Psoas muscle (tissue), 8 donors: ENCODE measurements at places on chromosomes 6 and 20. TPM values are rescaled to one million over a fixed set of nuclear protein-coding genes. Genes with fewer than 3 reads are reported as not detected.

GRCh38 chr6:100228437-100228833 lies 234.4 kb upstream of the MCHR2 start:
- no peak for DNase-seq

FKBP5 gene
- polyA plus RNA-seq = 675 TPM

- DNase-seq = no peak
These were observed 6.3 kb upstream of the GTF3C6 start for GRCh38 chr6:110951986-110952794.

FANCE gene
- polyA plus RNA-seq = 4.5 TPM

GRCh38 chr6:106617302-106617701 lies 12.0 kb downstream of the RTN4IP1 start:
- no peak for DNase-seq

GRCh38 chr6:150503586-150504339 lies 95.9 kb upstream of the PLEKHG1 start:
- DNase-seq = no peak

DNA sequence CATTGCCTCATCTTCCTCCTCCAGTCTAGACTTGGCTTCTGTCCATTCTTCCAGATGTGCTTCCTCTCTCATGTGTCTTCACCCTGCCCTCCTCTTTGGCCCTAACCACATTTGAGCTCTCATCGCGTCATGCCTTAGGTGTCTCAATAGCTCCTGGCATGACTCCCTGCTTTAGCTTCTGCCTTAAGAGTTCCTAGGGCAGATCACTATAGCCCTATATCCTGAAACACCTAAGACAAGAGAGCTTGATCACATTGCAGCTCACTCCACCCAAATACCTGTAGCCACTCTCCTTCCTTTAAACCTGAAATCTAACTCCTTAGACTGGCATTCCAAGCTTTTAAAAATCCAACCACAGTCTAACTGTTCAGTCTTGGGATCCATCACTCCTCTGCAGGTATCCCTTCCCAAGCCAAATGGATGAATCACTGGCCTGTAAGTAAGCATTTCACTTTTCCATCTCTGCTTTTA lies 69.0 kb upstream of the STXBP5 start:
- peak; percentile 5 for DNase-seq

- no peak for DNase-seq
These were observed 109.1 kb downstream of the PRDM1 start for GRCh38 chr6:106194949-106195921.

DNA sequence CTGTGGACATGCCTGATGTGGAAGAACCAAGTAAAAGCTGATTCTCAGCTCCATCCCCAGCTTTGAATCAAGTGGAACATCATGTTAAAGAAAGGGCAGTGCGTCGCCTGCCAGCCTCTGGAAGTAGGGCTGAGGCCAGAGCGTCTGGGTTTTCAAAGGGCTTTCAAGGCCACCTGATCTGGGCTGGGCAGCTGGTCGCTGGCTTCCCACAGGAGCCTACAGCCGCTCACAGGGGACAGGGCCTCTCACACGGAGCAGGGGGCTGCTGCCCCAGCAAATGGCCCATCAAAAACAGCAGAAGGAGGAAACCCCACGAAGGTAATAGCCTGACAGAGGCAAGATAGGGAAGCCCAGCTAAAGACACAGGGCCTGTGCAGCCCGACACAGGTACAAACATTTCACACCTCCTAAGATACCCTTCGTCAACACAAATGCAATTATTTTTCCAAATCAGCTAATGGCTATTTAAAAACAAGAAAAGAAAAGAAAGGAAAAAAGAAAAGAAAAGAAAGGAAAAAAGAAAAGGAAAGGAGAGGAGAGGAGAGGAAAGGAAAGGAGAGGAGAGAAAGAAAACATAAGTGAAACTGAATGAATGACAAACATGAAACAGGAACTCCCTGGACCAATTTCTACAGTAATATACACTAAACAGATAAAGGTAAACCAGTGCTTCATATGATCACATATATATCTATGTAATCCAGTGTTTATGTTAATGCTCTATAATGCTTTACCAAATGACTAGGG lies 24.8 kb downstream of the RRBP1 start:
- no peak for DNase-seq

- no peak for DNase-seq
These were observed 24.8 kb upstream of the DYNLRB1 start for GRCh38 chr20:34491226-34491931.

BAG2 gene
- 17.6 TPM for polyA plus RNA-seq

DNA sequence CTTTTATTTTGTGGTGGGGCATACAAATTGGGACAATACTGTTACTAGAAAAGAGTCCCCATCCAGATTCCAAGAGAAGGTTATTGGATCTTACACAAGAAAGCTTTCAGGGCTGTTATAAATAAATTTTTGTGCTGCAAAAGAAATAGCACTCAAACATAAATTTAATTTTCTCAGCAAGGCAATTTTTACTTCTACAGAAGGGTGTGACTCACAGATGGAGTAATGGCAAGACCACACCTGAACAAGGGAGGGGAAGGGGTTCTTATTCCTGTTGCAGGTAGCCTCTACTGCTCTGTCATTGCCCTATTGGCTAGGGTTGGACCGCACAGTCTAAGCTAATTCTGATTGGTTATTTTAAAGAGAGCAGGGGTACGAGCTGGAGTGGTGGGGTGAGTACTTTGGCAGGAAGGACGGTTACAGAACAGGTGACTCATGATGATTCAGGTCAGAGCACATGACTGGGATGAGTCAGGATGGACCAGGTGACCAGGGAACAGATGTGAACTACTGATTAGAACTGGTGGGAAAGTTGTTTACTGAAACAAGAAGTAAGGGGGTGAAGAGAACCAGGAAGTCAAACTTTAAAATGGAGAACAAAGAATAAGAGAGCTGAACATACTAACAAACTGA lies 41.1 kb downstream of the CNR1 start:
- no peak for DNase-seq

DNA sequence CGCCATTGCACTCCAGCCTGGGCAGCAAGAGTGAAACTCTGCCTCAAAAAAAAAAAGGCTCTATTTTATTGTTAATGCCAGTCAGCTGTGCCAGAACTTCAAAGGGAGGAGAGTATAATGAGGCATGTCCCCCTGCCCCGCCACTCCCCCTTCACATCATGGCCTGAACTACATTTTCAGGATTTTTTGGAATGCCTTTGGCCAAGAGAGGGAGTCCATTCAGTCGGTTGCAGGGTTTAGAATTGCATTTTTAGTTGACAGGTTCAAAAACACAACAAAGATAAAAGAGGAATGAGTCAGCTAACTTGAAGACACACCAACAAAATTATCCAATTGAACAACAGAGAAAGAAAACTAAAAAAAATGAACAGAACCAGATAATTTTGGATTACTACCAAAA lies 59.1 kb downstream of the CEP43 start:
- no peak for DNase-seq

GRCh38 chr6:74735304-74735703 lies 470.5 kb downstream of the COL12A1 start:
- no peak for DNase-seq

- DNase-seq = no peak
These were observed 17.4 kb upstream of the PBOV1 start for GRCh38 chr6:138235693-138236092.

- no peak for DNase-seq
These were observed 11.4 kb upstream of the PBOV1 start for GRCh38 chr6:138229663-138230179.

DNA sequence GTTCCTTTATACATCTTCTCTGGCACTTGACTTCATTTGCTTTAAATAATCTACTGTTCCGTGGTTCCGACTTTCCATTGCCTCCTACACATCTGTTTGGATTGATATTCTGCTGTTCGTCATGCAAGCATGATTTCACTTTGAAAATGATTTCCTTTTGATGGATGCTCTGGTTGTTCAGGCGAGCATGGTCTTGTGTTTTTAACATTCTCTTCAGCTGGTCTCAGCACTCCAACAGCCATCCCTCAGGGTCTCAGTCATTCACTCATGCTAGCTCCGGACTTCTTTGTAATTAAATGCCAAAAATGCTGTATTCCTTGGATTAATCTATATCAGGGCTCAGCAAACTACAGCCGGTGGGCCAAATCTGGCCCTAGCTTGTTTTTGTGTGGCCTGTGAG lies 27.2 kb upstream of the SPACA1 start:
- no peak for DNase-seq

ZNF343 gene
- polyA plus RNA-seq = 6.4 TPM

MCUR1 gene
- 18.0 TPM for polyA plus RNA-seq

GRCh38 chr20:4181956-4182945 lies 166.9 kb upstream of the RNF24 start:
- no peak for DNase-seq

RAD21L1 gene
- not detected for polyA plus RNA-seq

DNA sequence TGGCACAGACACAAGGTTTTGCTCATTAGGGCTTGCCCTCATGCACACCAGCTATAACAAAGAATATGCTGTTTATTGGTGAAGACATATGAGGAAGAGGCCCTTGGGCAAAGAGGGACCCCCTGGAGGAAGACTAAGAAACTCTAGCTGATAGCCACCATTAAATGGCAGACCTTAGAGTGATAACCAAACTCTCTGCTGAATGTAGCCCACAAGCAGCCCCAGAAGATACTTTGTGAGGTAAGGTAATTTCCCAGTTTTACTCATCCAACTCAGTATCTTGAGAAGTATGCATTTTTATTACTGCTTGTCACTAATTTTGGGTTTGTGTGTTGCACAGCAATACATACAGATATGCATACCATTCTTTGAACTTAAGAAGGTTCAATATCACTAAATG lies 563.3 kb downstream of the DOK5 start:
- no peak for DNase-seq

- no peak for DNase-seq
These were observed 7.5 kb upstream of the TBX18 start for GRCh38 chr6:84771756-84772356.

DNA sequence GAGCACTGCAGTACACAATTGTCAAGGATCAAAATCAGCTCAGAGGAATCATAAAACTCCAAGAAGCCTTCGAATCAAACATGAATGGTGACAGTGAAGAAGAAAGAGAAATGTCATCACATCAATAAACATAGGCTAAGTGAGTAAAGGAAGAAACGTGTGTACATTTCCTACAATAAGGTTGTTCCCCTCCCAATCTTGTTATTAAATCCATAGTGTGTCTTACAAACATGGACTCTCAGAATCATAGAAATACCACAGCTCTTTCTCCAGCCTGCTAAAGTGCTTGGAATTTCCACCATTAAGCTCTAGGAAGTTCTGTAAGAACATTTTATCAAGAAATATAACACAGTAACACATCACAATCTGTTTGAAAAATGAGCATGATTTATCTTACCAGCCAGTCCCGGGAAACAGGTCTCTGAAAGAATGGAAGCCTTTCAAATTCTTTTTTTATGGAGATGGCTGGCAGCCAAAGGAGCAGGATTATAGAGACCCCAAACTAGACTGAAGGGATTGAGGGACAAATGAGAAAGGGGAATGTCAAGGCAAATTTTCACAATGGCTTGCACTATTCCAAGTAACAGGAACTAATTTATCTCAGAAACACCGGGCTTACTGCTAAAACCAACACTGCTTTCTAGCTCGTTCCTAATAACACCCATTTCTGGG lies 4.5 kb upstream of the TNFAIP3 start:
- no peak for DNase-seq

TRDN gene
- 79.7 TPM for polyA plus RNA-seq

GRCh38 chr6:155895641-155896040 lies 440.0 kb upstream of the NOX3 start:
- no peak for DNase-seq

DNA sequence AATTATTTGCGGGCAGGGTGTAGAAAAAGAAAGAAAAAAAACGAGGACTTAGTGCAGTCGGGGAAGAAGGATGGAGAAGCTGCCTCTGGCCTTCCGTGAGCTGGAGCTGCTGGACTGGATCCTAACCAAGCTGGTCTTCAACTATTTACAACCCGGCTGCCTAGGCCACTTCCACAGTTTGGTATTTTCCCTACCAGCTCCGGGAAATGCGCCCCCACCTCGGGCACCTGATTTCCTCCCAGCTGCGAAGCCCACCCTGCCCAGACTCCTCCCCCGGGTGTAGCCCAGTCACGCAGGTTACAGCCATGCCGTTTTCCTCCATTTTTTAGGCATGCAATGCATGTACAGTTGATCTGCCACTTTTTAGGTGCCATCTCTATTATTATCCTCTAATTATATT lies 21.2 kb downstream of the THEMIS start:
- DNase-seq = no peak

DNA sequence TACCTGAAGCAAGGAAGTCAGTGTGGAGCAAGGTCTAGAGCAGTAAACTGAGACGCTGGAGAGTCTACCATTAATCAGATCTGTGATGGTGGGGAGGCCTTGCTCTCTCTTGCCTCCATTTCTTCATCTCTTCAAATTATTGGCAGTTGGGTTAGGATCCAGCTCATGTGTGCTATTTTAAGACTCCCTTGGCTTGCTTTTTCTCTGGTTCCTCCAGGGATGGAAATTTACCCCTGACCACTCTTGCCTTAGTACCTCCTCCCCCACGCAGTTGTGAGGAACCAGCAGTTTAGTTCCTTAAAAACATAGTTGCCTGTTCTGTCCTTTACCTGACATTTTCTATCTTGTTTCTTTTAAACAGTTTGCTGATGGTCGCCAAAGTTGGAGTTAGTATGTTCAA lies 7.4 kb downstream of the TMEM14C start:
- DNase-seq = no peak

DNA sequence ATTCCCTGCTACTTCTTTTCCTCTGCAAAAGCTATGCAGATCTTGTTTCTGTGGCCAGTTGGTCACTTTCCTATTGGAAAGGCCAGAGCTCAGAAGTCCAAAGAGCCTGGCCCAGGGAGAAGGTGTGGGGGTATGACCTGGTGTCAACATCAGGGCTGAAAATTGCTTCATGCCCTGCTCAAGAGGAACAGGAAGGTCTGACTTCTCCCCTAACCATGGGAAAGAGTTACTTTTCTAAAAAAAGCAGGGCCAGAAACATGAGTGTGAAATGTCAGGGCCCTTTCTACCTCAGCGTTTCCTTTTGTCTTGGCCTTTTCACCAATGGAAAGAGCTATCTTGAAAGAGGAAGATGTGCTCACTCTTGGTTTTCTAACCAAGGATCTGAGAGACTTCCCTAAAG lies 117.4 kb downstream of the MAFB start:
- DNase-seq = no peak

PFDN4 gene
- 45.8 TPM for polyA plus RNA-seq

DNA sequence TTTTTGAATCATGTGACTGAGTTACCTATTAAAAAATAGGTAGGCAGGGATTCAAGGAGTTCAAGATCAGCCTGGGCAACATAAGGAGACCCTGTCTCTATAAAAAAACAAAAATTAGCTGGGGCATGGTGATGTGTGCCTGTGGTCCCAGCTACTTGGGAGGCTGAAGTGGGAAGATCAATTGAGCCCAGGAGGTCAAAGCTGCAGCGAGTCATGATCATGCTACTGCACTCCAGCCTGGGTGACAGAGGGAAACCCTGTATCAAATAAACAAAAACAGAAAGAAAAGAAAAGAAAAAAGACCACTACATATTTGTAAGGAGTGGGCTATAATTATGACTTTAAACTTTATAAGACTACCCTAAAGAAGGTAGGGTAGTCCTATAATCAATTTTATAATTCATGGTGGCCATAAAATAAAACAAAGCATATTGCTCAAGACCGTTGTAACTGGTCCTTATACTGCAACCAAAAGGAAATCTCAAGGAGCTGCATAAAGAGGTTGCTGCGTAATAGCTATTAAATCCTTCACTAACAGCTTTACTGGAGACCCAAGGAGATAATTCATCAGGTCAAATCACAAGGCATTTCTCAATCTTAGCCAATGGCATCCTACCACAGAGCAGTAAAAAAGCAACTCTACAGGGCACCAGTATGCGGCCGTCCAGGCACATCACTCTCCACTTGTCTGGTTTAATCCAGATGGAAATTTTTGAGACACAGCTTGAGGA lies 13.5 kb downstream of the PIGU start:
- DNase-seq = no peak

GRM1 gene
- not detected for polyA plus RNA-seq

CLIC5 gene
- polyA plus RNA-seq = 84.5 TPM

LSM14B gene
- 39.6 TPM for polyA plus RNA-seq
